Activated T-helper 17 cell treated with anti-CD3 and anti-CD28 coated beads, Interleukin-2, amount 50 U/mL, for 72 hours (primary cell): ENCODE measurements at places on chromosomes 4 and X. TPM values are rescaled to one million over a fixed set of nuclear protein-coding genes. Genes with fewer than 3 reads are reported as not detected.
A peak's percentile ranks its signal among the peaks of the same experiment; 100 is the strongest.

GRCh38 chrX:44675362-44676024 is 132.8 kb upstream of the FUNDC1 start:
- no peak for ATAC-seq

DNA sequence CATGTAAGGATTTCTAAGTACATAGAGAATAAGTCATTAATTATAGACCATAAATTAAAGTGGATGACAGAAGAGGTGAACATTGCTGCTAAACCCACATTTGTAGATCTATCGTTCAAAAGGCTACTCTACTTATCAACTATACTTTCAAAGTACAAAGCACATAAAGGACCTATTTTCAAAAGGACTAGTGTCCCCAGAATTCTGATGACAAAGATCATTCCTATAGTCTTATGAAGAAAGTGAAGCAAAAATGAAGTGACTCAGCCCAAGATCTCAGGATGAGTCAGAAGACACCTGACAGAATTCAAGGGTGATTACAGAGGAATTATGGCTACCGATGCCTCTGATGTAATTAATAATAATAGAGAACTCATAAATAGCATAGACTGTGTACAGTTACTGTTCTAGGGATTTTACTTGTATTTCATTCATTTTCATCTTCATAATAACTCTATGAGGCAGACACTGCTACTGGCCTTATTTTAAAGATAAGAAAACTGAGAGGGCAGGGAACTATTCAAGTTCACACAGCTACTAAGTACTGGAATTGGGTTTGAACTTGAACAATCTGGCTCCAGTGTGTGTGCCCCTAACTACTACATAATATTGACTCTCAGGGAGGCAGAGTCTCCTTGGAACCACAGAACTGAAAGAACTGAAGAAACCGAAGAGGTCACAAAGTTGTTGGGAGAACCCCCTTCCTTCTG is 17.1 kb downstream of the USP46 start:
- ATAC-seq: peak; percentile 94

The SH3RF1 gene
- 1.4 TPM for total RNA-seq

DNA sequence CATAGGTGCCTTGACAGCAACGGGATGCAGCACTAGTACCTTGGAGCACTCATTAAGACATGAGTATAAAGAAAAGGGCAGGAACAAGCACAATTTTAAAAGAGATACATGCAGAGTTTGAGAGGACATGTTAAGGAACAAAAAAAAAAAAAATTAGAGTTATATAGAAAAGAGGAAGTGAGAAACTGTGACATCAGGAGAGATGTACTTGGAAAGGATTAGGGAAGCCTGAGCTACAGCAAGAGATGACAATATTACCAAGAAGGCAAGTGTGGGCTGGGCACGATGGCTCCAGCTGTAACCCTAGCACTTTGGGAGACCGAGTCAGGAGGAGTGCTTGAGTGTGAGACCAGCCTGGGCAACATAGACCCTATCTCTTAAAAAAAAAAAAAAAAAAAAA is 37.4 kb downstream of the GPR143 start:
- no peak for ATAC-seq

The SH2D1A gene
- 45.5 TPM for total RNA-seq

DNA sequence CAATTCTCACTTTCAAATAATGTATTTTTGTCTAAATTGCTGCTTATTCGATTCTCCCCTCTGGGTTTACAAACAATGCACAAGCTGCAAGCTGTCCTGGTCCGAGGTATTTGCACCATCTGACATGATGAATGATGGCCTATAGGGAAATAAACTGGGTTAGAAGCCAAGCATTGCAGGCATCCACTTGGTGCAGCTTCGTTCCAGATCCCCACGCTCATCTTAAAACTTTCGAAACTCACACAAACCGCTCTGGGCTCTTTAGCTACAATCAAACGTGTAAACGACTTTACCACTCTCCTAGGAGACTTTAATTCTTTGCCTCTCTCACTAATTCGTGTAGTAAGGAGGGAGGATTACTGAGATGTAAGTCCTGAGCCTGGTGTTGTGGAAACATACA is 19.0 kb downstream of the PHKA2 start:
- ATAC-seq: no peak

DNA sequence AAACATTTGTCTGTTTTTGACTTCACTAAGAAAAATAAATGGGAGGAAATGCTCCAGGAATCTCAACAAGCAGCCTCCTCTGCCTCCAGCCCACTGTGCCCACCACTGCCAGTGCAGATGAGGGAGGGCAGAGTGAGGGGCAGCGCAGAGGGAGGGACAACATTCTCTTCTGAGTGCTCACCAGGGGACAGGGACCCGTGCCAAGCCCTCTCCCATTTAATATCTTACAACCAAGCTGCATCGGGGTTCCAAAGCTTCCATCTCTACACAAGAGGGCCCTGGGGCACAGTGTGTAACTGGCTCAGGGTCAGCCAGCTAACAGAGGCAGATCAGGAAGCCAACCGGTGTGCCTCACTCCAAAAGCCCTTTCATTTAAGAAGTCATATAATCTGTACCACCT is 120.4 kb downstream of the NSUN7 start:
- no peak for ATAC-seq

- no peak for ATAC-seq
Measured at GRCh38 chrX:17012465-17012864, 66.0 kb downstream of the REPS2 start.

- ATAC-seq: no peak
Measured at GRCh38 chr4:56844802-56845580, 23.5 kb upstream of the SPINK2 start.

The APELA gene
- total RNA-seq: not detected

DNA sequence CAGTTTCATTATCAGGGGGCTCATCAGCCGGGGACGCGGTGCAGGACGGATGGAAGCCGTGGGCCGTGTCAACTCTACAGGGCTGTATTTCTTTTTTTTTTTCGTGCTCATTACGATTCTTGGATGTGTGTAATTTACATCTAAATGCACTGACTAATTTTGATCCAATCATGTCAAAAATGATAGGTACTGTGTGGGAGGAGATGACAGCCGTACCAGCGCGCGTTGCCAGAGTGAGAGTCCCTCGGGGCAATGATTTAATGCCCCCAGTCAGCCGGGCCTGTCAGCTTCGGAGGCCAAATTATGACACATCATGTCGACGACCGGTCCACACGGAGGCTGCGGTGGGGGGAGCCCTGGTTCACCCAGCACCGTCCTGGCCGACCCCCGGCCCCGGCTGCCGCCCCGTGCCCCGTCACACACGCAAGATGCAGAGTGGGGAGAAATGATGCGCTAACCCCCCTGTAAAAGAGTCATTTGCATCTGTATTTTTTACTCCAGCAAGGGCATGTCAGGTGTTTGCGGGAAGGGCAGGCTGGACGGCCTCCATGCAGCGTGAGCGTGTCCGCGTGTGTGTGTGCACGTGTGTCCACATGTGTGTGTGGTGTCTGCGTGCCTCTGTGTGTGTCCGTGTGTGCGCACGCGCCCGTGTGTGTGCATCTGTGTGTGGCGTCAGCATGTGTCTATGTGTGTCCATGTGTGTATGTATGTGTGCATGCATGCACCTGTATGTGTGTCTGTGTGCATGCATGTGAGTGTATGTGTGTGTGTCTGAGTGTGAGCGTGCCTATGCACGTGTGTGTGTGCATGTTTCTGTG is 74.3 kb upstream of the PPP2R3B start:
- ATAC-seq: no peak

GRCh38 chr4:64014647-64015046 is 394.6 kb downstream of the TECRL start:
- ATAC-seq: no peak

DNA sequence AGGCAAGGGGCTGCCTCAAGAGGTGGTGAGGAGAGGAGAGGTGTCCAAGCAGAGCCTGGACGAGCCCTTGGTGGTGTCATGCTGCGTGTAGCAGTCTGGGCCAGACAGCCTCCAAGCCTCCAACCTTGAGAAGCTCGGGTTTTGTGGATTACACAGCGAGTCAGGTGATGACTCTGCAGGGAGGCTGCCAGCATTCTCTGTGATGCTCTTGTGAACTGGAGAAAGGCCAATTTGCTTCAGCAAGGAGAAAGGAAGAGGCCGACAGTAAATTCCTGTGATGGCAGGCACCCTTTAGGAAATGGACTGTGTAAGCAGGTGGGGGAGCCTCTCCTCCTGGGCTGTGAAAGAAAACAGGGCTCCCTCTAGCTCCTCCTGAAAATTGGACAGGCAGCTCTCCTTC is 36.0 kb upstream of the CD99L2 start:
- ATAC-seq: no peak

DNA sequence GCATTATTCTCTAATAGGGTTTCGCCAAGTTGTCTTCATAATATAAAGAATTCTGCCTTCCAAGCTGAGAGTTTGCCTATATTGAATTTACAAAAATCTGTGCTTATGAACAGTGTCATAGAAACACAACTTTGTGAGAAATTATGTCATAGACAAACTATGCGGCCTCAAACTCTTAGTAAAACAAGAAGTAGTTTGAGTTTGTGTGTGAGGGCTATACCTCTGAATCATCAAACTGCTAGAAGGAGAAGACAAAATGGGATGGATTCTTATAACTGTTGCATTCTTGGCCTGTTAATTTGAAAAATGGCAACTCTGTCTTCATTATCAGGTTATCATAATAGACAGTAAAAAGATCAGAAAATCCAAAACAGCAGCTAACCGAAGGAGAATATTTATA is 46.1 kb upstream of the NAP1L5 start:
- no peak for ATAC-seq

The PCDH10 gene
- total RNA-seq: not detected

GRCh38 chr4:182913036-182913435 is 4.2 kb downstream of the DCTD start:
- no peak for ATAC-seq

DNA sequence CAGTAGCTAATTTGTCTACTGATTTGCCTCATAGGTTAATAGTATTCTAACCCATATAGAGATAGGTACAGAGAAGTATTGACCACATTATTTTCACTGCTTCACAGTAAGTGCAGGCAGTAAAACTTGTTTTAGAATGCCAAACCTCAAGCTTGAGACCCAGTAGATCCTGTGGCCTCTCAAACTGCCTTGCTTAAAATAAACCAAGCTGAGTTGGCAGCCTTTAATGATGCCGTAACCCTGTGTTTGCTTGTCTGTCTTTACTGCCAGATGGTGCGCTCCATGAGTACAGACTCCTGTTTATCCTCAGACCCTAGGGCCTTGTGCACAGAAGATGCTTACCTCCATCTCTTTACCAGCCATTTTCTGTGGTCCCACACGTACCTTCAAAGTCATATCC is 50.8 kb downstream of the ANXA3 start:
- ATAC-seq: no peak
